ENCODE measurements at places on chromosomes 6 and 20. TPM values are rescaled to one million over a fixed set of nuclear protein-coding genes. Genes with fewer than 3 reads are reported as not detected.

GRCh38 chr20:57231161-57231560, 35.3 kb downstream of the BMP7 start:
- no peak for DNase-seq

GRCh38 chr20:36002855-36003254, 34.5 kb downstream of the CNBD2 start:
- DNase-seq = no peak

DNA sequence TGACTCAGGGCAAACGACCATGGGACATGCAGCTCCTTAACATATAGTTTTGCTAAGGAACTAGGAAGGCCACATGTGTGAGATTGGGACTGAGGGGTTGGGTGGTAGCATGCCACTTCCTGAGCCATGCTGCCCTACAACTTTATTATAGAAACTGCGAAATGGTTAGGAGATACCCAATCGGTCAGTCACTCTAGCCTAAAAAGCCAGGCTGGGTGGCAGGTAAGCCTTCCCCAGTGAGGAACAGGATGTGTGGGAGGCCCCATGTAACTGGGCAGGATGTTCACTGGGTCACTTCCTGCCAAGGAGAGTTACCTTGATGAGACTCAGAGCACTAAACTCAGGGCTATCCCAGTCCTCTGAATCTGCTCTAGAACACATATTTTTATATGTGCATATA, 123.5 kb downstream of the MAP3K7 start:
- DNase-seq = no peak

GRCh38 chr20:330233-331149, 5.1 kb downstream of the SOX12 start:
- DNase-seq = peak; percentile 72

DNA sequence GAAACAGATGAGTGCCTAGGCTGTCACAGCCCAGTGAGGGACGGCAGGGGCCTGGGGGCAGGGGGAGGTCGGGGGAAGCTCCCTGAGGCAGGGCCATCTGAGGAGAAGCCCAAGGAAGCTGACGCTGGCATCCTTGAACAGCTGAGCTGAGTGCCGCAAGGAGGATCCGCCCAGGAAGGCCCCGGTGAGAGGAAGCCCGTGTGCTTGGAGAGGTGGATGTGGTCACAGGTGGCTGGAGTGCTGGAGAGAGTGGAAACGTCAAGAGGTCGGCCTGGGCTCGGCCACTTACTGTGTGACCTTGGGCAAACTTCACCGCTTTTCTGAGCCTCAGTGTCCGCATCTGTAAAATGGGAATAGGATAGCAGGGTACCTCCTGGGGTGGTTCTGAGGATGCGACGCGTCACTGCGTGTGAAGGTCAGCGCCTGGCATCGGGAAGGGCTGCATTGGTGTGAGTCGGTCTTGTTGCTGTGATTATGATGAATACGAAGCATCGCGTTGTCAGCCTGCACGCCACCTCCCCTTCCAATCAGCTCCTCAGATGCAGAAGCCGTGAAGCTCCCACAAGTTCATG, 116.1 kb upstream of the PTPN1 start:
- no peak for DNase-seq

DNA sequence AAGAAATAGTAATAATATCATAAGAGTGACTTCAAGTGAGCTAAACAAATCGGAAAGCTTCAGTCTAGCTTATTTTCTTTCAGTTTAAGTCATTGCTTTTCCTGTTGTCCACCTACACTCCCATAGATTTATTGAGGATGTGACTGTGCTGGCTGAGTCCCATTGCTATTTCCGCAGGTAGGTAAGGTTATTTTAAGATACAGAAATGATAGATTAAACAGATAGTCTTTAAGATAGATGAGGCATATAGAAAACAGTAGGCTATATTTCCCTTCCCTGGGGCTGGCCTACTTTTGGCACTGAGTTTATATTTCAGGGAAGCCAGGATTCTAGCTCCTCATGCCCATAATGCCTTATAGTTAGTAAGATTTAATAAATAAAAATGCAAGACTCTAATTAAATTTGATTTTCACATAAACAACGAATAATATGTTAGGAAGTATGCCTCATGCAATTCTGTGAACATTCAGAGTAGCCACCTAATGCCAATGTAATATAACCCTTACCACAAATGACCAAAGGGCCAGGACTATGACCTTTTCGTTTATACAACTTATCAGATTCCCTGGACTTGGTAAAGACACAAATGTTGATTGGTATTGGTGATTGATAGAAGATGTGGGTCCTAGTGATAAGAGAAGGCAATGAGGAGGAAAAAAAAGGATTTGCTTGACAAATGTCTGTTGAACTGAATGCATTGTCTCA, 1079.3 kb downstream of the EPHA7 start:
- DNase-seq = no peak

DNA sequence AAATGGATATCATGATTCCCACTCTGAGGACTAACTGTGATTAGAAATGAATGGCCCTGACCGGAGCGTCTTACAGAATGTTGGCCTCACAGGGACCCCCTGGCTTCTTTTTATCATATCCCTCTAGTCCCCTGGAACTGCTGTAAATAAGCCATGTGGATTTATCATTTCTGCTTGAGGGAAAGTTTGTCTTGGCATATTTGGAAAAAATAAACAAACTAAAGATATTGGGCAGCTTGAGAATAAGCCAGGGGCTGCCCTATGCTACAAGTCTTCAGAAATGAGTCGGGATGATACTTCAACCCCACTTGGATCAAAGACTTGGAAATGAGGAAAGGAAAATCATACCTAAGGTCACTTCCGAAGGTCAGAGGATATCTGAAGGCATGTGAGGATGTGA, 179.1 kb downstream of the THBS2 start:
- no peak for DNase-seq

- no peak for DNase-seq
These were observed 10.5 kb upstream of the ZNF343 start for GRCh38 chr20:2519115-2519809.

DNA sequence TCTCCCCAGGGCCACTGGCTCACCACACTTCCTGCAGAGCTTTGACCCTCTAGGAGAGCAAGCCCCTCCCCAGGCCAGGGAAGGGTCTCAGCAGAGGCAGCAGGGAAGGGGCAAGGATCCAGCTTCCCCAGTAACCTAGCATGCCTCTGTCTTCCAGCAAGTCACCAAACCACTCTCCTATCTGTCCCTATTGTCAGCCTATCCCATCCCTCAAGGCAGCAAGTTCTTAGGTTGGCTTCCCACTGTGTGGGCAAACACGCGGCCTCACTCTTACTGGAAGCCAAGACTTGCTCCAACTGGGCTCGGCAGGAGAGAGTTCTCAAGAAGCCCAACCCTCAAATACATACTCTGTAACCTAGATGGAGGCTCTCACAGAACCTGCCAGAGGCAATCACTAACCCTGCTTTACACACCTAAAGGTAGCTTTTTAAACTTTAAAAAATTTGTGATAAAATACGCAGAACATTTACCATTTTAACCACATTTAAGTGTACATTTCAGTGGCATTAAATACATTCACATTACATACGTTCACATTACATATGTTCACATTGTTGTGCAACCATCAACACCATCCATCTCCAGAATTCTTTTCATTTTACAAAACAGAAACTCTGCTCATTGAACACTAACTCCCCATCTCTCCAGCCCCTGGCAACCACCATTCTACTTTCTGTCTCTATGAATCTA, 58.5 kb downstream of the MRPL14 start:
- no peak for DNase-seq

DNA sequence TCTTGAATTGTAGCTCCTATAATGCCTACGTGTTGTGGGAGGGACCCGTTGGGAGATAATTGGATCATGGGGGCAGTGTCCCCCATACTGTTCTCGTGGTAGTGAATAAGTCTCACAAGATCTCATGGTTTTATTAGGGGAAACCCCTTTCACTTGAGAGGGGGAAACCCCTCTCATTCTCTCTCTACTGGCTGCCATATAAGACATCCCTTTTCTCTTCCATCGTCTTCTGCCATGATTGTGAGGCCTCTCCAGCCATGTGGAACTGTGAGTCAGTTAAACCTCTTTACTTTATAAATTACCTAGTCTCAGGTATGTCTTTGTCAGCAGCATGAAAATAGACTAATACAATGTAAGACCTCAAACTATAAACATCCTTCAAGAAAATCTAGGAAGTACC, 23.1 kb downstream of the PAQR8 start:
- no peak for DNase-seq

DNA sequence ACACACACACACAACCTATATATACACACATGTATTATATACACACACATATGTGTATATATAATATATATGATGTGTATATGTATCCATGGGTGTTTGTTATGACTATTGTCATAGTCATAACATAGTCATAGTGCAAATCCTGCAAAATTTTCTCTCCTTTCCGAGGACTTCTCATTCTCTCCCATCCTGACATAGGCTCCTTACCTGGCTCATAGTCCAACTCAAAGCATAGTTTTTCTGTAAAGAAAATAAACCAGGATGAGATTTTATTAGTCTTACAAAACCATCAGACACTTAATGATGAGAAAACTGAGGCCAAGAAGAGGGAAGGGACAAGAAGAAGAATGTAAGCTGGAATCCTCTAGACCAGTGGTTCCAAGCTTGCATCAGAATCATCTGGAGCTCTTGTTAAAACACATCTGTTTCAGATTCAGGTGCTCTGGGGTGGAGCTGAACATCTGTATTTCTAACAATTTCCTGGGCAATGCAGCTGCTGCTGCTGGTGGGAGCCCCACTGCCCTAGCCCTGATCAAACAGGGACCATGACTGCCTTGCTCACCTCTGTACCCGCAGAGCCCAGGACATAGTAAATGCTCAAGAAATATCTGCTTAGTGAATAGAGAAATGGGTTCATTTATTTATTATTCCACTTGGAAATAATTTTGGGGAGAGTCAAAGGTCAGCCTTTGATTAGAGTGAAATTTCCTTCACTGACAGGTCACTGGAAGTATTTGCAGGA, 5.3 kb downstream of the TRIM10 start:
- no peak for DNase-seq

DNA sequence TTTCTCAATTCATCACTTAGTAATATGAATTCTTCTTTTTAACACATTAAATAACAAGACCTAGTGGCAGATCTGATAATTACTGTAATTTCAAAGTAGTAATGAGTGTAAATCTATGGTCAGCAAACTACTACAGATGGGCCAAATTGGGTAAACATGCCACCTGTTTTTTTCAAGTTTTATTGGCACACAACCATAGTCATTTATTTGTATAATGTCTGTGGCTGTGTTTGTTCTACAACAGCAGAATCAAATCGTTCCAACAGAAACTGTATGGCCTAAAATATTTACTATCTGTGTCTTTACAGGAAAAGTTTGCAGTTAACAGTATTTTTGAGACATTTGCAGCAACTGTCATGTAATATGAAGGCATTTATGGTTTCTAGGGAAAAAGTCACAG, 86.1 kb upstream of the EYA2 start:
- no peak for DNase-seq

DNA sequence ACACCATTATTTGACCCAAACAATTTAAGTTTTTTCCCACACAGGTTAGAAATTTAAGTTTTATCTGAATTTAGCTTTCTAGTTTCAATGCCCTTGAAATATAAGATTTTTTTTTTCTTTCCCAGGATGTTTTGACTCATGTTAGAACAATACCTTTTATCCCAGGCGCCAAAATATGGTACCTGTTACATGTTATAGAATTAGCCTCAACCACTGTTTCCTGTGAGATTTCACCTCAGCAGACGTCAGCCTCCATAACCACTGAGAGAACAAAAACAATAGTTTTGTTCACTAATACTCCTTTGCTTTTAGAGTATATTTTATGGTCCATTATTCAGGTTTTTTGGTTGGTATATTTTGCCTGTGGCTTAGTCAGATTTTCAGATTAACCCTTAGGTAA, 302.9 kb downstream of the CDKAL1 start:
- DNase-seq = no peak

- DNase-seq = no peak
These were observed 104.8 kb upstream of the BTN3A2 start for GRCh38 chr6:26260110-26260637.

GRCh38 chr6:26420688-26421171, 18.7 kb downstream of the BTN3A1 start:
- peak; percentile 48 for DNase-seq

GRCh38 chr6:73514746-73515110, 6.1 kb downstream of the EEF1A1 start:
- no peak for DNase-seq

GRCh38 chr6:137743493-137743892, 123.6 kb upstream of the TNFAIP3 start:
- DNase-seq = no peak

GRCh38 chr6:48973491-48973890, 489.6 kb downstream of the MMUT start:
- DNase-seq = no peak

- DNase-seq = no peak
These were observed 110.1 kb downstream of the KIF13A start for GRCh38 chr6:17877196-17877894.

DNA sequence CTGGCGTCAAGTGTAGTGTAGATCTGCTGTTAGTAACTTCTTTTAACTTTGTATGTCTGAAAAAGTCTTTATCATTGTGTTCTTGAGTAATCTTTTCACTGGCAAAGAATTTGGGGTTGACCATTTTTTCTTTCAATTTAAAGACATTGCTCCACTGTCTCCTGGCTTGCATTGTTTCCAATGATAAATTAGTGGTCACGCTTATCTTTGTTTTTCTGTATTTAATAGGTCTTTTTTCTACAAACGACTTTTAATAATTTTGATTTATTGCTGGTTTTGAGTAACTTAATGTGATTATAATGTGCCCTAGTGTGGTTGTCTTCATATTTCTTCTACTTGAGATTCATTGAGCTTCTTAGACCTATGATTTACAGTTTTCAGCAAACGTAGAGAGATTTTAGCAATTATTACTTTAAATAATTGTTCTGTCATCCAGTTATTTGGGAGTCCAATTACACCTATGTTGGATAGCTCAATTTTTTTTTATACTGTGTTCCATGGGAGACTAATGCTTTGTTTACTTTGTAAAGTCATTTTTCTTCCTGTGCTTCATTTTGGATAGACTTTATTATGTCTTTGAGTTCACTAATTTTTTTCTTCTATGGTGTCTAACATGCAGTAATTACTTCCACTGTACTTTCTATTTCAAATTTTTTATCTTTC, 38.3 kb upstream of the HEY2 start:
- DNase-seq = no peak

GRCh38 chr6:137640086-137640485, 145.9 kb upstream of the OLIG3 start:
- no peak for DNase-seq

GRCh38 chr6:137099689-137100403, 55.1 kb upstream of the IL20RA start:
- no peak for DNase-seq

GRCh38 chr20:8388141-8388540, 256.1 kb downstream of the PLCB1 start:
- no peak for DNase-seq

The OPN5 gene
- polyA plus RNA-seq = not detected

The VSX1 gene
- not detected for polyA plus RNA-seq

The DUSP22 gene
- polyA plus RNA-seq = 6.8 TPM

The AKAP12 gene
- 46.5 TPM for polyA plus RNA-seq

The SYCP2L gene
- 0.82 TPM for polyA plus RNA-seq

The FAM209B gene
- polyA plus RNA-seq = not detected

The E2F1 gene
- polyA plus RNA-seq = 15.0 TPM

The MYH7B gene
- 0.32 TPM for polyA plus RNA-seq

The RAB44 gene
- polyA plus RNA-seq = 0.12 TPM

The L3MBTL1 gene
- 8.9 TPM for polyA plus RNA-seq

The CD109 gene
- 19.7 TPM for polyA plus RNA-seq

The SERINC3 gene
- polyA plus RNA-seq = 105 TPM

The HLA-DRA gene
- polyA plus RNA-seq = not detected

The KCNQ5 gene
- polyA plus RNA-seq = 3.2 TPM
